ENCODE measurements at places on chromosomes 6 and 20.

DNA sequence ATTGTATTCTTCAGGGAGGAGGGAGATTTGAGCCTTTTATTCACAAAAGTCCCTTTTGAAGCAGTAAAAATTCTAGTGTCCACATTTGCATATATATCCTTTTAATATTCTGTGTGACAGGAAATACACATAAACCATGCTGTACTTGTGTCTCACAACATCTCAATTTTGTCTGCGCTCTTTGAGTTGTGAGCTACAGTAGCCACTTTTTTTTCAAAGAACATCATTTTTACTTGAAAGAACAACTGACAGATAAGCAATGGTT is 21.3 kb downstream of the LMBRD1 start:
- no peak for DNase-seq

GRCh38 chr6:144690133-144690532 is 405.0 kb downstream of the UTRN start:
- DNase-seq, result no peak

DNA sequence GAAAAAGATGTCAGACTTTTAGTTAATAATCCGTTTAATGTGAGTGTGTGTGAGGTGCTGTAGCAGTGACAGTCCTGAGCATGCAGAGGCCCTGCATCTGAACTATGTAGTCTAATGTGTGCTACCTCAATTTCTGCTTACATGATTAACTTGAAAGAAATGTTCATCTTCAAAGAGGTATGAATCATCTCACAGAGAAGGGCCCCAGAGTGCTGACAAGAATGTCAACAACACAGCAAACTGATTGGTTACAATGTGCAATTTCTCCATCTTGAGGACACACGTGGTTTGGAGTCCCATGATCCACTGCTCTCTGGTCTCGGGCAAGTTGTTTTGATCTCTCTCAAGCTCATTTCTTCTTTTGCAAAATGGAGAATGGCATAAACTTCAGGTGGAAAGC is 61.7 kb upstream of the EMILIN3 start:
- peak; percentile 8 for DNase-seq

DNA sequence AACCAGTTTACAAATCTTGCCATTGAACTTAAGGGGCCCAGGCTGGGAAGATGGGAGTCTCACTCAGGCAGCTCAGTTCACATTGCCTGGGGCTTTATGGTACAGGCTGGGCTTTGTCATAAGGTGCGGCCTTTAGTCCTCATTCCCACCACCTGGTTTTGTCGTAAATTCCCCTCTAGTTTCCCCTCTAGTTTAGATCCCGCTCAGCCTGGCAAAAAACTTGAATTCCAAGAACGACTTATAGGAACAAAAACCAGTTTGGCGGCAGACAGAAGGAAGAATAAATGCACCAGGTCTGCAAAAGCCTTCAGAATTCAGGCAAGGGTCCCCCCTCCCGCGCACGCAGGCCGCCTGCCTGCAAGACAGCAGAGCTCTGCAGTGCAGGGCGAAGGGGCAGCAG is 4.1 kb downstream of the BMP7 start:
- no peak for DNase-seq

GRCh38 chr20:45470262-45470931 is 844 bp downstream of the WFDC2 start:
- no peak for DNase-seq

GRCh38 chr6:39327507-39327906 is 5.0 kb upstream of the KCNK16 start:
- DNase-seq, result no peak

- no peak for DNase-seq
These were observed 141.6 kb downstream of the DHX35 start for GRCh38 chr20:39103732-39104131.

DNA sequence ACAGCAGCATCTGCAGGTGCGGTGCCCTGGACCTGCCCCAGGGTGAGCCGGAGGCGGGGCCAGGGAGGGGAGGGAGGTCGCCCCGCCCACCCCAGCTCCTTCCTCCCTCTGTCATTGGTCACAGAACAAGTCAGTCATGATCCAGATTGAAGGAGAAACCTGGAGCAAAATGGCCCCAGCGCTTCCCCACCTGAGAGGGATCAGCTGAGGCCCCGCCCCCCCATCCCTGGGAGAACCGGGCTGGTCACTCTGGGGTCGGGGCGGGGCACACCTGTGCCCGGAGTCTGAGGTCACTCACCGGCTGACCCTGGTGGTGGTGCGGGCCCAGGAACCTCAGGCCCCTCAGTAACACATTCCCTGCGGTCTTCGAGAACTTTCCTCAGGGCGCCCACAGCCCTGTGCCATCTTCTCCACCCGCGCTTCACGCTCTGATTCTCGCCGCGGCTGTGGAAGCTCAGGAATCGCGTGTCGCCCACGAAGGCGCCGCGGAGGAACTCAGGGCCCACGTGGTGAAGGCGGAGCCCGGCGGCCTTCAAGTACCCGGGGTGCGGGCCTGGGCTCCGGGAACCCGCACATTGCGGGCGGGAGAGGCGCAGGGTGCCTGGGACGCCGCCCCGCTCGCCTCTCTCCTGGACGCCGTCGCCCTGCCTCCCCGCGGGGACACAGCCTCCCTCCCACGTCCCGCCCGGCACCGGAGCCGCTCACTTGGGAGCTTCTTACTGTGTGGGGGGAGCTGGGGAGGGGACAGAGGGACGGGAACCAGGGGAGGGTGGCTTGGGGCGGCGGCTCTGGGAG is 36.4 kb upstream of the HLA-C start:
- DNase-seq, result peak; percentile 14

- no peak for DNase-seq
These were observed 92.3 kb downstream of the ANKRD60 start for GRCh38 chr20:58136149-58136484.

DNA sequence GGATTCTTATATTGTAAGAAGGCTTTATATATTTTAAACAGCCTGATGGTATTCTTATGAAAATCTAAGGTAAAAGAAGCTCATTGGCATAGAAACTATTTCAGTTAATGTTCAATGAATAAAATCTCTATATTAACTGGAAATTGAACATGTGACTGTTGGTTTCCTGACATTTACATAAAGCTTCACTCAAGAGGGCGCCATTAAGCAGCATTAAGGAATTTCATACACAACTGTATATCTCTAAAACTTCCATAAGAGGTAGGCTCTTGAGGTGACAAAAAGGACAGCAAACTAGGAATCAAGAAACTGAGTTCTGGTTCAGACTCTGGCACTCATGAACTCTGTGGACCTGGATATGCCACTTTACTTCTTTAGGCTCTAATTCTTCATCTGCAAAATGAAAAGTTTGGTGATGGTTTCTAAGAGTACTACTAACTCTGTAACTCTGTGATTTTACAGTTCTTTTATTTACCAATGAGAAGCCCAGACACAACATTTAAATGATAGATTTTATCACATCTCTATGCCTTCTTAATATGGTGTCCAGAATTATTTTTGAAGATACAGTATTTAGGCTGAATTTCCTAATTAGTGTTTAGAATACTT is 147.5 kb downstream of the FLRT3 start:
- DNase-seq, result no peak

GRCh38 chr6:95545226-95545625 is 32.1 kb upstream of the MANEA start:
- DNase-seq, result no peak

GRCh38 chr6:45653117-45653883 is 275.6 kb upstream of the SUPT3H start:
- no peak for DNase-seq

GRCh38 chr6:32655203-32655710 is 11.2 kb downstream of the HLA-DQB1 start:
- no peak for DNase-seq

DNA sequence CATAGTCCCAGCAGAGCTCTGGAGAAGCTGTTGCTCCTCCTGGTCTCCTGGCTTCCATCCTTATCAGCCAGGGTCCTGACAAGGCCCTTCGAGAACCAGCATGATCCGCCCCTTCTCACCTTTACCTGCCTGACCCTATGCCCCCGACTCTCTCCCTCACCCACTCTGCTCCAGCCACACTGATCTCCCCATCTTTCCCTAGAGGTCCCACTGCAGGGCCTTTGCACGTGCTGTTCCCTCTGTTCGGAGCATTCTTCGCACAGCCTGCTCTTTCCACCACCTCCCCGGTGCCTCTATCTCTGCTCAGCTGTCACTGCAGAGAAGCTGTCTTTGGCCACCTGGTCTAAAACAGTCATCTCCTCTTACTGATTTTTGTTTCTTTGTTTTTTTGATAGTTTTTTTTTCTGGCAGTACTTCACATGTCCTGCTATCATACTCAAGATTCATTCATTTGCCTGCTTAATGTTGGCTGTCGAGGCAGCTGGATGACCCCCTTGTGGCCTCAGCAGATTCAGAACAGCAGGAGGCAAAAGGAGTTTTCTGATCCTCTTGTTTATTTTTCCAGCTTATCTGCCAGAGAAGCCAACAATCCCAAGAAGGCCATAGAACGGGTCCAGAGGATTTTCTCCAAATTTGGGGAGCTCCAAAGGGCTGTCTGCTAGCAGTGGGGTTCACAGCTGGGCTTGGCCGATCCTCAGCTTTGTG is 1.6 kb upstream of the PTGIS start:
- DNase-seq, result no peak

DNA sequence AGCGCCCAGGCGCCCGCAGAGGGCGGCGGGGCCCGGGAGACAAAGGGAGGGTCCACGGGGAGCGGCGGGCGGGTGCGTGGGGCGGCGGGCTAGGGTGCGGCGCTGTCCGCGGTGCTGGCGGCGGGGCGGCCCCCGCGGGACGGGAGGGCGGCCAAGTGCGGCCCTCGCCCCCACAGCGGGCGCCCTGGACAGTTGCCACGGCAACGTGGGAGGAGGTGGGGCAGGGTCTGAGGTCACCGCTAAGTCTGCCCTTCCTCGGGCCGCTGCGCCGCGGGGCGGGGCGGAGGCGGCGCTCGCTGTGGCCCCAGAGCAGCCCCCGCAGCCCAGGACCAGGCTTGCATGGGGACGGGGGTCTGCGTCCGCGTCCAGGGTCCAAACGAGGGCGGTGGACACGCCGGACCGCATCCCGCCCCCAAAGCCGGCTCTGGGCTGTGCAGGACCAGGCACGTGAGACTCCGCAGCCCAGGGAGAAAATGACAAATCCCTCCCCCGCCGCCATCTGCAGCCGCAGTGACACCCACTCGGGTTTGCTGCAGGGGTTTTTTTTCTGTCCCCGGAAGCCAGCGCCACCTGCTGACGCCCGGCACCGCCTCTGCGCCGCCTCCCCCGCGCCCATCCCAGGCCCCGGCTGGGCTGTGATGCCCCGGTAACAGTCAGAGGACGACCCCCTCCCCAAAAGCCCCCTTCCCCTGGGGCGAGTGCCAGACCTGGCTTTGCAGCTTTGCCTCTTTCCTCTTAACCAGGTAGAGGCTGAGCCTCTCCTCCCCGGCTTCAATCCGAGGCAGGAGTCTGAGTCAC is 36.8 kb downstream of the YTHDF1 start:
- DNase-seq, result peak; percentile 21

DNA sequence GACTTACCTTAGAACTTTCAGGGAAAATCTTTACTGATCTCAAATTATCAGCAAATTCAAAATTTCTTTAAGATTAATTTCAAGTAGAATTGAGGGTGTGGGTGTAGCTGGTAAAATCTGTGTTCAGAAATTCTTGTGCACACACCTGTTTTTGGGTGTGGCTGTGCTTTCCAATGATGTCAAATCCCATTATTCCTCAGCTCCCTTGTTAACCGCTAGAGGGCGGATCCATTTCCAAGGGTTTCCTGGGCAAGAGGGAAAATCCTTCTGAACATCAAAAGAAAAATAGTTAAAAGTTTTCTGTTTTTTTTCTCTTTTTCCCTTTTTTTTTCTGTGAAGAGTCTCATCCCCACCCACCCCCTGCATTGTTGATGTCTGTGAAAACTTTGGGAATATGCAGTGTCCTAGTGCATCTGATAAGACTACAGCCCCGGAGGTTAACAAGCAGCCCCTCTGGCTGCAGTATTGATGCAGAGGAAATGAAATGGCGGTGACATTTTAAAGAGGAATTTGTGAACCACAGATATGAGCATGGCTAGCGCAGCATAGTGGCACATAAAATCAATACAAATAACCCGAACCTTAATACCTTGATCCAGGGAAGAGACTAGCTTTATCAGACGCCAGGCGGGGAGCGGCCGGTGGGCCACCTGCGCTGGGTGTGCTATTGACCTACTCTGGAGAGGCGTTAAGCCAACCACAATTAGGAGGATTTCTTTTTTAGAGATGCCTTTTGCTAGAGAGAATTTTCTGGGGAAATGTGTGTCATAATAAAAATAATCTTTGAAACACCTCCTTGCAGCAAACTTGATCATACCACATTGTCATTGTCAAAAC is 130.9 kb downstream of the FOXA2 start:
- no peak for DNase-seq

DNA sequence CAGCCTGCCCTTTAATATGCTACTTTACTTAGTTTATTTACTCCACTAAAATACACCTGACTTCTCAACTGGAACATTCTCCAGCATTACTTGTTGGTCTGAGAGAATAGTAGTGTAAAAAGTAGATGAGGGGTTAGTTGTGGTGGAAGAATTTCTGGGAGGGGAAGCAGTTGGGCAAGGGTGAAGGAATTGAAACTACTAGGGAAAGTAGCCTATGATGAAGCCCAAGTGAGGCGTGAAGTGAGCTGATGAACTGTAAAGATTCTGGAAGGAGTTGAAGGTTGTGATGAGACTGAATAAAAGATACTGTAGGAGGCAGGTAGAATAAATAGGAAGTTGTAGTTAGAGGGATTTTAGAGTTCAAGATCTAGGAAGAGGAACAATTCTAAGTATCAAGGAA is 72.5 kb downstream of the ITCH start:
- no peak for DNase-seq

GRCh38 chr20:52895701-52896100 is 76.5 kb upstream of the TSHZ2 start:
- DNase-seq, result no peak

GRCh38 chr6:38155621-38156204 is 336.2 kb downstream of the ZFAND3 start:
- no peak for DNase-seq

DNA sequence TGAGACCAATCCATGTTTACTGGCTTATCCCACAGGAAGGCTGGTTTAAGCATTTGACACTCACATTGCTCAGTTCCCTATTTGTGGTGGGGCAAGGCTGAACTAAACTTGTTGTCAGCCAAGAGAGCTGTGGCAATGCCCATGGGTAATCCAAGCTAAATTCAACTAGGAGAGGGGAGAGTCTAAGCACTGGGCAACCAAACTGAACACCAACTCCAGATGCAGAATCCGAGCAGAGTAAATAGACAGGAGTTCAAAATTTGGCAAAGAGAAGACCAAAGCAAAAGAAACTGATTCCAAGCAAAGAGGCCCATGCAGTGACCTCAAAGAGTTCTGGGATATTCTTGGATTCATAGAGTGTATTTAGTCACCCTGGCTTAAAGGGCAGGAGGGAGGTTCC is 106.5 kb upstream of the NT5E start:
- no peak for DNase-seq

DNA sequence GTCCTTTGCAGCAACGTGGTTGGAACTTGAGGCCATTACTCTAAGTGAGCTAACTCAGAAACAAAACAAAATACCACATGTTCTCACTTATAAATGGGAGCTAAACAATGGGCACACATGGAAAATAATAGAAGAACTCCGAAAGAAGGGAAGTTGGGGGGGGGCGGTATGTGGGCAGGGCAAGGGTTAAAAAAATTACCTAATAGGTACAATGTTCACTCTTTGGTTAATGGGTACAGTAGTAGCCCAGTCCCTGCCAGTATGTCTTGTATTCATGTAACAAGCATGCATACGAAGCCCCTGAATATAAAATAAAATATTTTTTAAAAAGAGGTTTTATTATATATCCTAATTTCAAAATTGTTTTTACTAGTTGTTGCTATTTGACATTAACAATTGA is 15.3 kb upstream of the FHL5 start:
- DNase-seq, result no peak

GRCh38 chr6:146560607-146561006 is 17.0 kb downstream of the RAB32 start:
- no peak for DNase-seq

GRCh38 chr6:56835612-56836011 is 119.3 kb upstream of the BEND6 start:
- DNase-seq, result no peak

All from activated naive CD4-positive, alpha-beta T cell (primary cell).